Activated T-helper 9 cell treated with anti-CD3 and anti-CD28 coated beads, Interleukin-2, amount 50 U/mL, for 16 hours (primary cell): ENCODE measurements at places on chromosomes 6 and 20.

- DNase-seq, result no peak
Observed at GRCh38 chr20:31967830-31968249, at the start of gene XKR7. TSS of gene XKR7 (plus strand) at chr20:31968151. CDS start at chr20:31968176, 25 bp downstream.

- no peak for DNase-seq
Observed at GRCh38 chr6:170247178-170247701, 43.6 kb downstream of the DLL1 start.

- DNase-seq, result no peak
Observed at GRCh38 chr6:132505158-132505557, 7.8 kb downstream of the STX7 start.

DNA sequence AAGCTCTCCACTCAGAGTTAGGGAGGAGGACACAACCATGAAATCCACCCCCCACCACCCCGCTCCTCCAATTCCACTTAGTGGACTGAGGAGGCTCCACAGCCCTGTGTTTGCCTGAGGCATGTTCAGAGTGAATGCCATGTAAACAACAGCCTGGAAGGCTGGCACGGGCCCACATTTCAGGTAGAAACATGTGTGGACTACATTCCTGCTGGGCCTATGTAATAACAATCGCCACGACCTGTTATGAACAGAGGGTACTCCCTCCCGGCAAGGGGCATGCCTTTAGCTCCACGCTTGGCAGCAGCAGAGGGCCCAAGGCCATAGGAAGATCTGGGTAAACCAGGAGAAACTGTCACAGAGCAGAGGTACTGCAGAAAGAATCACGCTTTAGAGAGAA, 65.5 kb downstream of the ISM1 start:
- DNase-seq, result no peak

- no peak for DNase-seq
Observed at GRCh38 chr6:22653980-22654610, 84.7 kb downstream of the HDGFL1 start.

DNA sequence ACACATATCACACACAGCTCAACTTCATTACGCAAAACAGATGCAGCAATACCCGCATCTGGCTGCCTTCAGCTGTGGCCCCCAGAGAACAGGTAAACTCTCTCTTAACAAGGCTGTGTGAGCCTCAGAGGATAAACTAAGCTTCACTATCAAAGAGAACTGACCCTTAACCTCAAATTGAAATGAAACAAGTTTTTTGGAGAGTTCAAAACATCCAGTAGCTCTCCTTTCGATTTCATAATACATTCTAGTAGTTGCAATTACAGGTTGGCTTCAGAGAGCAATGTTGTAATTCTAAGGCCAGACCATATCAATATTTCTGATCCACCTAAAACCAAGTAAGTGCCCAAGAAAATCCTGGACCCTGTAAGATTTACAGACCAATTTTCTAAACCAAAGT, 113.5 kb downstream of the FAXC start:
- no peak for DNase-seq
